ENCODE measurements at places on chromosomes 4 and X. TPM values are rescaled to one million over a fixed set of nuclear protein-coding genes. Genes with fewer than 3 reads are reported as not detected.

DNA sequence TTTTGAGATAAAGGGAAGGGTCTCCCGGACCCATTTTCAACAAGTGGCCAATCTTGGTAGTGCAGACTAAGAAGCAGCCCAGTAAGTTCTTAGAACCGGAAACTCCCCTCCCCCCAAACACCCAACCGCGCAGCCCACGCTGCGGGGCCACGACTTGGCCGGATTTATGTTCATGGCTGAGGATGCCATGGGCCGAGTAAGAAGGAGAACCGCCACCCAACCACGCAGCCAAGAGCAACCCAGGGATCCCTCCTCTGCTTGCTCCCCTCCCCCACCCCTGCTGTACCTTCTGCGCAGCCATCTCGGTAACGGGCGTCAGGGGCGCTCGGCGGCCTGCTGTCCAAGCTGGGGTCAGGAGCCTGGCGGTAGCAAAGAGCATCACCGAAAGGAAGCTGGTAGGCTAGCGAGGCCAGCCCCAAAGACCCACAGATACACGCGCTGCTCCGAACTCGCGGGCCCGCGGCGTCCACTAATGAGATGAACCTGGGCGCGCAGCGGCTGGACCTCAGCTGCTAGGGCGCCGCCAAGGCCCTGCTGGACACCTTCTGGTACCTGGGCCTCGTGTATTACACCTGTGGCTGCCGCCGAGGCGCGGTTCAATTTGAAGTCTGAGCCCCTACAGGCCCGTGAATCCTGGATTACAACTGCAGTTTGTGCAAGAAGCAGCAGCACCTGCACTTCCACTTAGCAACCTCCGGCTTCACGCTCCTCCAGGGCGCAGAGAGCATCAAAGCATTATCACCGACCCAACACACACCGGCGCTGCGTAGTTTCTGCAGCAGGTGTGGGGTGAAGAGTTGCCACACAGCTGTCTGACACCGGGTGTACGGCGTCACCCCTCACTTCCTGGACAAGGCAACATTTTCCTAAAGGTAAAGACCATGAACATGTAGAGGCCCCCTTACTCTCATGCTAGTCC is 63.4 kb downstream of the NUDT10 start:
- DNase-seq = no peak

- DNase-seq = no peak
These were observed 152.9 kb downstream of the POLA1 start for GRCh38 chrX:24846550-24847150.

DNA sequence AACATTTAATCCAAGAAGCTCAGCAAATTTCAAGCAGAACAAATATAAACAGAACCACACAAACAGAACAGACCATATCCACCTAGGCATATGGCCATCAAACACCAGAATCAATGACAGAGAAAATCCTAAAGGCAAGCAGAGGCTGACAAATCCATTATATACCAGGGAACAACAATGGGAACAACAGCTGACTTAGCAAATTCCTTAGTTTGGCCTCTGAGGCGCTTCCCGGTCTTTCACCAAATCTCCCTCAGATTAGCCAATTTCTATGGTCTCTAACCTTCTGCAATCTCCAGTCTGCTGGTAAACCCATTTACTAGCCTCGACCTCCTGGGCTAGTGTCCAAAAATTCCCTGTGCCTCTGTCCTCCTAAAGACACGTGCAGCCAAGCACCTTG is 59.2 kb downstream of the GPR143 start:
- DNase-seq = no peak

Gene PRKX
- total RNA-seq = 43.3 TPM

Gene MTMR8
- total RNA-seq = 1.6 TPM

Gene MGAT4D
- total RNA-seq = not detected

Gene TCEAL2
- total RNA-seq = not detected

Data from mammary epithelial cell (primary cell).